Left kidney (tissue), 8 donors: ENCODE measurements at places on chromosomes 3 and 15.

DNA sequence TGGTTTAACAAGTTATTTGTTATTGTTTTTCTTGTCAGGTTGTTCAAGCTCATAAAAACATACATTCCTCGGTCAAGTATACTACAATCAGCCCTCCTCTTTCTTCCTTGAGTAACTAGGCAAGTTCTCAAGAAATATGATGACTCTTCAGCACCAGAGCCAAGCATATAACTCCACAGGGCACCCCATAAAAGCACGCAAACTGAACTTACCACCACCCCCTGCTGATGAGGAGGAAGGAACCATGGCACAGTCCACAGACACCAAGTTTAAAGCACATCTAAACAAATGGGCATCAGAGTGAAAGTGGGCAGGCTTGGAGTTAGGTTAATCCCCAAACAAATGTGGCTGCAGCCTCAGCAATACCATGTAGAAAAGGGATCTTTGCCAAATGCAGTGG lies 5.3 kb downstream of the IP6K2 start:
- no peak for DNase-seq

DNA sequence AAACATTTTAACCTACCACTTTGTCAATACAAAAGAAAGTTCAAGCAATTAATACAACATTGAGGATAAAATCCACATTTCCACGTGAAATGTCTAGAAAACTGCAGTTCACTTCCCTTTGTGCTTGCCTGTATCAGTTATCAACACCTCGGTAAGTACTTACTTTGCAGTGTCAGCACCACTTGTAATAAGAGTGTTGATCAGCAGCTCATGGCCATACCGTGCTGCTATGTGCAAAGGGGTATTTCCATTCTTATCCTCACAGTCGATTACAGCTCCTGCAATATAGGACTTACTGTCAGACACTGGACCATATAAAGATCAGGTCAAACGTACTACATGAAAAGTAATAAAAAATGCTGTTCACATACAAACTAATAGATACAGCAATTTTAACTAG lies 84.4 kb downstream of the ANKRD28 start:
- DNase-seq = no peak

- DNase-seq = no peak
Measured at GRCh38 chr3:64623125-64623524, 64.7 kb downstream of the ADAMTS9 start.

DNA sequence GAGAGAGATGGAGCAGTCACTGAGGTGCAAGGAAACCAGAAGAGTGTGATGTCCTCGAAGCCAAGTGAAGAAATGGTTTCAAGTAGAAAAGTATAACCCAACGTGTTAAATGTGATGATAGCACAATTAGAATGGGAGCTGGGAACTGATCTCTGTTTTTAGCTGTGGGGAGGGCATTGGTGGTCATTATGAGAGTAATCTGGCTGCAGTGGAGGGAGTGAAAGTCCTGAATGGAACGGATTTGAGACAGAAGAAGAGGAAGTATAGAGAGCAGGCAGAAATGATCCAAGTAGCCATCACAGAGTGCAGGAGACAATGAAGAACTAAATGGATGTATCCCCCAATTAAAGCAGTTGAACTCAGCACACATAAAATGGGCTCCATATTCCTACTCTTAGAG lies 235.3 kb downstream of the IGSF11 start:
- DNase-seq = no peak

GRCh38 chr3:157113832-157114505 lies 46.0 kb downstream of the CCNL1 start:
- no peak for DNase-seq
